ENCODE measurements at places on chromosomes 7 and 10.

DNA sequence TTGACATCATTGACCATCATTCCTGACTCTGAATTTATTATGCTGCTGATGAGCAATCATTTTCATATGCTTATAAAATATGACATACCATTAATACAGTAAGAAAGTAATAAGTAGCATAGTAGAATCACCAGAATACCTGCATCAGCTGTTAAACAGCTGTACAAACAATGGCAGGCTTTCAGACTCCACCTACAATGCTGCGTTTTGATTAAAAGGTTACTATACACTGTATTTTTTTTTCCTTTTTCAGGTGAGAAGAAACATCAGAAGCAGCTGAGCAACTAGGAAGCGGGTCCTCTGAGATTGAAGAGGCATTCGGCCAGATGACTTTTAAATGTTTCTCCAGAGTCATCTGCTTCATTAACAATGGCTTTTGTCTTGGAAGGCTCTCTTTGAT lies 7.1 kb downstream of the ASNS start:
- DNase-seq, result no peak

DNA sequence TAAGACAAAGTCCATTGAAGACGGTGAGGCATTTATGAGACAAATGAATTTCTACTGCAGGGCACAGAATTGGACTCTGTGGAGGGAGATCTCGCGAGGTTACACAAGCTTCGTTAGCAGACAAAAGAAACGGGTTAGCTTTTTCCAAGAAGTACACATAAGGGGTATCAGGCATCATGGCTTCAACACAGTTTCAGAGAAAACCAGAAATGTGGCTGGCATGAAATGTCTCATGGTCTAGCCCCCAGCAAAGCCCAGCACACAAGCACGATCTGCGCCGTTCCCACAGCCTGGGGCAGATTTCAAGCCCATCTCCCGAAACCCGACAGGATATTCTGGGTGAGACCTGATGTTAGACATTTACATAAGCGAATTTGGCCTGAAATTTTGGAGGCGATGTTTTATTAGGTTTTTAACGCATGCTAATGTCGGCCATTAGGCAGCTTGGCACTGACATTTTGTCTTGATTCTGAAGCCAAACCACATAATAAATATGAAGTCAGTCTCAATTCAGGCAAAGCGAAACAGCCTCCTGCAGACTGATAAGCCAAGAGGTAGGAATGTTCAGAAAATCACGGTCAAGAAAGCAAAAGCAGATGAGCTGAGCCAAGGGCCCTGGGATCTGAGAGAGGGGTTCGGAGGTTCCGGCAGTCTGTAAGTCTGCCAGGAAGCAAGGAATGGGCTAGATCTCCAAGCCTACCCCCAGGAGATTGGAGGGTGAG lies 240.5 kb downstream of the PRPF18 start:
- no peak for DNase-seq

DNA sequence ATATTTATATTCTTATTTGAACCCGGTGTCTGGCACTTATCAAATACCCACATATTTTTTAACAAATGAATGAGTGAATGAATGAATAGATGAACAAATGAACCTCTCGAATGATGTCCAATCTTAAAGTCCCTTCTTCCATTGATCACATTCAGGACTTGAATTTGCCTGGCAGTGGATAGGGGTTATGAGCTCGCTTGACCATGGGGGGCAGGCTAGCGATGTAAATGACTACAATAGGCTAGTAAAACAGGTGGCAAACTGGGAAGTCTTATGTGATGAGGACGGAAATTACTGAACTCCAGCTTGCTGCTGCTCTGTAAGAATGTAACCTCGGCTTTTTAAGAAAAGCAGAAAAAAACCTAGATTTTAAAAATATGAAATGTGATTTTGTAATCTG lies 247.7 kb upstream of the DKK1 start:
- DNase-seq, result no peak

- no peak for DNase-seq
Observed at GRCh38 chr7:150948791-150949251, 29.3 kb downstream of the KCNH2 start.

DNA sequence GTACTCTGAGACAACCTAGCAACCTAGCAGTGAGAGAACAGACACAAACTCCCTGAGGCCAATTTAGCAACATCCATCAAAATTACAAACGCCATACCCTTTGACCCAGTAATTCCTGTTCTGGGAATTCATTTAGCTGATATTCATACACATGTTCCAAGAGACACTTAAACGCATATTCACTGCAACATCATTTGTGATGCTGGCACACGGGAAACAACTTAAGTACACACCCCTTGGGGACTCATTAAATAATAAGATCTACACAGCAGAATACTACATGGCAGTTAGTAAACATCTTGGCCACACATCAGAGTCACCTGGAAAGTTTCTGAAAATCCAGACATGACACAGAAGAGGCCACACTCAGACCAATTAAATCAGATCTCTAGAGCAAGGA lies 17.6 kb downstream of the NUDCD3 start:
- DNase-seq, result no peak

DNA sequence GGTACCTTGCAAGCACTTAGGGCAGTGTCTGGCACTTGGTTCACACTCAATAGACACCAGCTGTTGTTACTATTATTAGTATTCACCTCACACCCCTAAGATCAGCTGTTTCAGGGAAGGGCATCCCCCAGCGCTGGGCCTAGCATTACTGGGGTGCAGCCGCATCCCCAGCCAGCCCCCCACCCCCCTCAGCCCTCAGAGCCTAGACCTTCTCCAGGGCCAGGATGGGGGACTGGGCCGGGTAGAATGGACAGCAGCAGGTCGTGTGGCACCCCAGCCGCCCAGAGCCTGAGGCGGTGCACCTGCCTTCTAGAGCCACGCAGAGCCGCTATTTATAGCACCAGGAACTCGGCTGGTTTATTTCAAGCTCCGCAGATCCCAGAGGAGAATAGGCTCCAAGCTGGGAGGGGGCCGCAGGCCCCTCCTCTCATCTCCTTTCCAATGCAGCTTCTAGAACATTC lies 60.5 kb downstream of the GTF2IRD1 start:
- DNase-seq, result no peak

DNA sequence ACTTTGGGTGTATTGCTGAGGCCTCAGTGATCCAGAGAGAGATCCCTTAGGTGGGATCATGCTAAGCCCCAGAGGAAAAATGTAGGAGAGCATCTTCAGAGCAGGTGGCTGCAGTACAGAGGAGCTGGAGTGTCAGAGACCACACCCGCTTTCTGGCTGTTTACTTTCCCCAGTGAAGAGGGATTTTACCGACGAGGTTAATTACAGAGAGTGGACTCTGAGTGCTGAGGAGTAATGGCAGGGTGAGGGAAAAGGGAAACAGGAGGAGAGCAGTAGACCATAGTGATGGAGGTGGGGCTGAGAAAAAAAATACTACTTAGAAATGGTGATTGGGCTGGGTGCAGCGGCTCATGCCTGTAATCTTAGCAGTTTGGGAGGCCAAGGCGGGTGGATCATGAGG lies 43.3 kb upstream of the HBP1 start:
- DNase-seq, result no peak

DNA sequence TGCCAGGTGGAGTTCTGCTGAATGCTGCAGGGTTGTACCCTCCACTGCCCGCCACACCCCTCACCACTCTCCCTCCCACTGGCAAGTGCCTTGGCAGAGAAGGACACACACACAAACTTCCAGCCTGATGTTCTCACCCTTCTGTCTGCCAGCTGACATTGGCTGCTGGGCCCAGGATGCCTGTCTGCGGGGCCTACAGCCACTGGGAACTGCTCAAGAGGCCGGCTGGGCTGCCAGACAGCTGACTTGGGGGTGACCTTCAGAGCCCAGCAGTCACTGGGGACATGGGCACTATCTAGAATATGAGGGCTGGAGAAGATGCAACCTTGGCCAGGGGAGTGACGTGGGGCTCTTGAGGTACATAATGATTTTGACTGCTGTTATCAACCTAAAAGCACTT lies 157.1 kb downstream of the SH3PXD2A start:
- DNase-seq, result no peak

- DNase-seq, result no peak
Observed at GRCh38 chr10:43417950-43418768, 9.2 kb upstream of the HNRNPF start.

DNA sequence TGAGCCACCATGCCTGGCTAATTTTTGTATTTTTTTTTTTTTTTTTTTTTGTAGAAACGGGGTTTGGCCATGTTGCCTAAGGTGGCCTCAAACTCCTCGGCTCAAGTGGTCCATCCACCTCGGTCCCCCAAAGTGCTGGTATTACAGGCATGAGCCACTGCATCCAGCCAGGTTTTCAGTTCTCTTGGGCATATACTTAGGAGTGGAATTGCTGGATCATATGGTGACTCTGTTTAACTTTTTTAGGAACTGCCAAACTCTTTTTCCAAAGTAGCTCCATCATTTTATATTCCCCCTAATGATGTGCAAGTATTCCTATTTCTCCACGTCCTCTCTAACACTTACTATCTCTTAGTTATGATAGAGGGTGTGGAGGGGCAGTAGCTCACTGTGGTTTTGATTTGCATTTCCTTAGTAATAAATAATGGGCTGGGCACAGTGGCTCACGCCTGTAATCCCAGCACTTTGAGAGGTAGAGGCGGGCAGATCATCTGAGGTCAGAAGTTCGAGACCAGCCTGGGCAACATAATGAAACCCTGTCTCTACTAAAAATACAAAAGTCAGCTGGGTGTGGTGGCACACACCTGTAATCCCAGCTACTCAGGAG lies 41.6 kb downstream of the SUFU start:
- no peak for DNase-seq

GRCh38 chr10:48296576-48297098 lies 9.8 kb upstream of the MAPK8 start:
- DNase-seq, result no peak

DNA sequence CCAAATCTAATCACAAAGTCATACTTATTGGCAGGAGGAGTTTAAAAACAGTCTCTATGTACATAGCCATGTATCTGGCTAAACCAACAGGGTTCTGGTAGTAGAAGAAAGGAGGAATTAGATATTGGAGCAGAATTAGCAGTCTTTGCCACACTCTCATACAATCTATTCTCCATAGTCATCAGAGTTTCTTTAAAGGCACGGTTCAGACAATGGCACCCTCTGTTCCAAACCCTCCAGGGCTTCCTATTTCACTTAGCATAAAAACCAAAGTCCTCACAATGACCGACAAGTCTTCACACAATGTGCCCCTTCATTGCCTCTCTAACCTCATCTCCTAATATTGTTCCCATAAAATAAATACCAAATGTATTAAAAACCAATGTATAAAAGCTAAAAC lies 12.7 kb downstream of the ZNF438 start:
- no peak for DNase-seq

DNA sequence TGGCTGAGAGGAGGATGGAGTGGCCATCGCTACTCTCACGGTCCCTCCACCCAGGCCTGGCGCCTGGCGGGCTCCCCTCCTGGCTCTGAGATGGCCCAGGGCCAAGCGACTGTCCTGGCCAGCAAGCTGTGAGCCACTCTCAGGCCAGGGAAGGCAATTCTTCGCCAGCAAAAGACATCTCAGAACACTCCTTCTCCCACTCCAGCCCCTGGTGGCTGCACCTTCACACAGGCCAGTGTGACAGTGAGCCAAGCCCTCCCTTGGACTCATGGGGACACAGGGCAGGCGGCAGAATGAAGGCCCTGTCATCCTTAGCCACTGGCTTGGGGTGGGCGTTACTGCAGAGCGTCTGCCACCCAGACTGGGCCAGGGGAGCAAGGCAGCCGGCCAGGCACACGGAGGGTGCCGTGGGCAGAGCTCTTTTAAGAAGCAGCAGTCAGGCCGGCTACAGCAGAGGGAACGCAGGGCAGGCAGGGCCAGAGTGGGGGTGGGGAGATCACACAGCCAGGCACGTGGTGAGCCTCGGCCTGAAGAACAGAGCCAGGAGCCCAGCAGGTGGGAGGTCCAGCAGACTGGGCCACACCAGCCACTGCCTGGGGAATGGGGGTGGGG lies 14.4 kb downstream of the STK32C start:
- DNase-seq, result no peak

DNA sequence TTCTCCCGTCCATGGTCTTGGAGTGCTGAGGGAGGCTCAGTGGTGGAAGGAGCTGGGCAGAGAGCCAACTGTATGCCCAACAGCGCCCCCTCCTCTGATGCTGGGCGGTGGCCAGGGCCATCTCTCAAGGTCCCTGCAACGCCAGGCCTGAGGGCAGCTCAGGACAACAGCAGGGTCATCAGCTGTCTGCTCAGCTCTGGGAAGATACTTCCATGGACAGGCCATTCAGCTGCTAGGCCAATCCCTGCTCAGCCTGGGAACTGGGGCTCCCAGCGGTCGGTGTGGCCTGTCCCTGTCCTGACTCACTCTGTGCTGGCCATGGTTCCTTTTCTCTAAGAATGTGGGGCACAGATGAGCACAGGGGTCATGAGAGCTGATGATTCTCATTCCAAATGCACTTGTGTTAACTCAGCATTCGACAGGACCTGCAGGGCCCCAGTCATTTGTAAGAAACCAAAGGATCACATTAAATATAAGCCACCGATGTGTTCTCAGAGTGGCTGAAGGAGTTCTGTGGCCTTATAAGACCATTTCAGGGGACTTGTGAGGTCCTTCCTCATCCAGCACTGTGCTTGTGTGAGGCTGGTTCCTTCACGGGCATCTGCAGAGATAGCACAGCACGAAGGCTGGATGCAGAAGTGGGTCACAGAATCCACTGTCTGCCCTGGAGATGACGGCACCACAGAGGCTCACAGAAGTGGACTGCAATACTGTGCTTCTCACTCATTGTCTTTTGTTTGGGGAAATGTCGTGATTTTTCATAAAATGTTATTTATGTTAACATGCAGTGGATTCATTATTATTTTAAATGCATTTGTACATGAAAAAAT lies 73.0 kb downstream of the ADCY1 start:
- no peak for DNase-seq

- no peak for DNase-seq
Observed at GRCh38 chr10:62171791-62172190, 96.9 kb downstream of the RTKN2 start.

DNA sequence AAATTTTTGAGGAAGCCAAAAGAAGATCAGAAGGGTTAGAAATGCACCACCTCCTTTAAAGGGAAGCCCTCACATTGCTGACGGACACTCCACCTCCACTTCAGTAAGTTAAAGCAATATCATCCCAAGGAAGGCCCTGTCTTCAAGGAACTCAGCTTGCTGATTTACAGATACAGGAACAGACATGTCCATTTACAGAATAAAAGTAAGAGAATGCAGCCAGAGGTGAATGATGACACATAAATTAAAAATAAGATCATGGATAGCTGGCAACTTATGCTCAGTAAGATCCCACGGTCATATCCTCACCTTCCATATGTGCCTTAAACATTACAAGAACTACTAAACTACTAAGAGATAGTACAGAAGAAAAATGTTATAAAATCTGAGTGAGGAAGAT lies 20.4 kb downstream of the GRB10 start:
- DNase-seq, result no peak

GRCh38 chr10:72785409-72785808 lies 93.5 kb downstream of the MCU start:
- no peak for DNase-seq

- DNase-seq, result no peak
Observed at GRCh38 chr7:50220273-50220672, 84.2 kb upstream of the IKZF1 start.

DNA sequence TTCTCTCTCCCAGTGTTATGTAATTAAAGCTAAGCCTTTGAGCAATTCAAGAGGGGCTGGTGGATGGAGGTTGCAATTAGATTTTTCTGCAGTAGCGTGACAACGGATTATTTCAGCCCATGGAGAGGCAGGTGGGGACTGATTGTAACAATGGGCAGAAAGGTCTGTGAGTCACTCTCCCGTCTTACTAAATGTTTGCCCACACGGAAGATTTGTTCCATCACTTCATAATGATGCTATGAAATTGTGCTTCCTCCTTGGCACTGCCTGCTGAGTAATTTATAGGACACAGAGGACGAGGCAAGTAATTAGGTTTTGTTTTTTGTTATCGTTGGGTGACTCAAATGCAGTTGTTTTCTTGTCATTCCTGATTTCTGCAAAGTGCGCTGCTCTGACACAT lies 594.5 kb upstream of the DPP6 start:
- DNase-seq, result no peak
